ENCODE measurements at places on chromosomes 11 and 22.
A peak's percentile ranks its signal among the peaks of the same experiment; 100 is the strongest.

GRCh38 chr11:128116885-128117284, 470.5 kb downstream of the ETS1 start:
- H3K27ac ChIP-seq: no peak overlapping the region
- H3K36me3 ChIP-seq: no peaks in the 10 kb centered on the region
- no peak for DNase-seq
- H3K27me3 ChIP-seq: no peaks in the 10 kb centered on the region

- peak overlapping the region; percentile 99 for H3K27ac ChIP-seq
- DNase-seq: no peak
- H3K27me3 ChIP-seq: no peaks in the 10 kb centered on the region
These were observed 194 bp downstream of the SF1 start for GRCh38 chr11:64778223-64778472.

DNA sequence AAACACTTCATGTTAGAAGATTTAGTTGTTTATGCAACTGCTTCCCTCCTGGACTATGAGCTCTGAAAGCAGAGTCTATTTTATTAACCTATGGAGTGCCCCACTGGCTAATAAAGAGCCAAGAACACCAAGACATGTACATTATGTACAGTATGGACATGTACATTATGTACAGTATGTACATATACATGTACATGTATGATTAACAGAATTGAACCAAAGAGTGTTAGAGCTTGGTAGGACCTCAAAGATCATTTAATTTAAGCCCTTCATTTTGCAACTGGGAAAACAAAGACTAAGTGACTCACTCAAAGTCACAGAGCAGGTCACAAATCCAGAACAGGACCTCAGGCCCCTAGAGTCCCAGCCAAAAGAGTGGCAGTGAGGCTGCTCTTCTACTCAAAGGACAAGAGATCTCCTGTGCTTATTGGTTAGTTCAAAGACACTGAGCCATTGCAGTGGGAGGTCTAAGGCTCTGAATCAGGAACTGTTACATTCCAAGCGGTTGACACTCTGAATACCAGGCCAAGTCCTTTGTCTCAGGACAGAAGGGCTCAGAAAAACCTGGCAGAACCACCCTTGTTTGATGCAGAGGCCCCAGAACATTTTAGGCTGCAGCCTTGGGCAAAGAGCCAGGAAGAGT, 103.8 kb downstream of the FAM168A start:
- no peak overlapping the region for H3K27ac ChIP-seq
- DNase-seq: no peak
- no peak overlapping the region for H3K4me3 ChIP-seq

DNA sequence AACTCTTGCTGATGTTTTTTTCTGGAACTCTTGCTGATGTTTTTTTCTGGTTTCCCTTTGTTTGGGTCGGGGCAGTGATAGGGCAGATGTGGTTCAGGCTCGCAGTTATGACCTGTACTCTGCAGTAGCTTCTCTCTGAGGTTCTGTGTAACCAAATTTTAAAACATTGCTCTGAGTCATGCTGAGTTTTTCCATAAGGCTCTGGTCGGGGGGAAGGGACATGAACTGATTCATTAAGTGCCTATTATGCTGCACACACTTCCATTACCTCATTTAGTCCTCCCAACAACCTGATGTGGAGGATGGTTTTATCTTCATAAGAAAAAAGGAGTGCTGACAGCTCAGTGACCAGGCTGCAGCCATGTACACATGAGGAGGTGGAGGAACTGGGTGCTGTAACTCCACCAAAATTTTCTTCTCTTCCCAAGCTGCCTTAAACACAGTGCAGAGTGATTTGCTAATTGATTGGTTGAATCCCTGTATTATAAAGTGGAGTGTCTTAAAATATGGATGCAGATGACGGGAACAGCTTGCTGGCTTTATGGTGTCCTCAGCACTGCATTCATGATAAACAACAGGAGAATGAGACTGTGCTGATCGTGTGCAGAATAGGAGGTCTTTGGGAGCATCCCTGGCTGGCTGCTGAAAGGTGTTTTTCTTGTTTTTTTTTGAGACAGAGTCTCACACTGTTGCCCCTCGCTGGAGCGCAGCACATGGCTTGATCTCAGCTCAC, 19.1 kb downstream of the TNRC6B start:
- H3K36me3 ChIP-seq: no peaks in the 10 kb centered on the region
- H3K4me3 ChIP-seq: no peak overlapping the region
- H3K4me1 ChIP-seq: peaks cover 20% of the 10 kb centered on the region
- H3K27ac ChIP-seq: peak overlapping the region; percentile 65
- DNase-seq: no peak
- H3K27me3 ChIP-seq: no peaks in the 10 kb centered on the region

- H3K36me3 ChIP-seq: no peaks in the 10 kb centered on the region
- no peak overlapping the region for H3K27ac ChIP-seq
- H3K4me3 ChIP-seq: no peak overlapping the region
- H3K4me1 ChIP-seq: no peaks in the 10 kb centered on the region
These were observed 21.0 kb downstream of the OR5M11 start for GRCh38 chr11:56522008-56522407.

DNA sequence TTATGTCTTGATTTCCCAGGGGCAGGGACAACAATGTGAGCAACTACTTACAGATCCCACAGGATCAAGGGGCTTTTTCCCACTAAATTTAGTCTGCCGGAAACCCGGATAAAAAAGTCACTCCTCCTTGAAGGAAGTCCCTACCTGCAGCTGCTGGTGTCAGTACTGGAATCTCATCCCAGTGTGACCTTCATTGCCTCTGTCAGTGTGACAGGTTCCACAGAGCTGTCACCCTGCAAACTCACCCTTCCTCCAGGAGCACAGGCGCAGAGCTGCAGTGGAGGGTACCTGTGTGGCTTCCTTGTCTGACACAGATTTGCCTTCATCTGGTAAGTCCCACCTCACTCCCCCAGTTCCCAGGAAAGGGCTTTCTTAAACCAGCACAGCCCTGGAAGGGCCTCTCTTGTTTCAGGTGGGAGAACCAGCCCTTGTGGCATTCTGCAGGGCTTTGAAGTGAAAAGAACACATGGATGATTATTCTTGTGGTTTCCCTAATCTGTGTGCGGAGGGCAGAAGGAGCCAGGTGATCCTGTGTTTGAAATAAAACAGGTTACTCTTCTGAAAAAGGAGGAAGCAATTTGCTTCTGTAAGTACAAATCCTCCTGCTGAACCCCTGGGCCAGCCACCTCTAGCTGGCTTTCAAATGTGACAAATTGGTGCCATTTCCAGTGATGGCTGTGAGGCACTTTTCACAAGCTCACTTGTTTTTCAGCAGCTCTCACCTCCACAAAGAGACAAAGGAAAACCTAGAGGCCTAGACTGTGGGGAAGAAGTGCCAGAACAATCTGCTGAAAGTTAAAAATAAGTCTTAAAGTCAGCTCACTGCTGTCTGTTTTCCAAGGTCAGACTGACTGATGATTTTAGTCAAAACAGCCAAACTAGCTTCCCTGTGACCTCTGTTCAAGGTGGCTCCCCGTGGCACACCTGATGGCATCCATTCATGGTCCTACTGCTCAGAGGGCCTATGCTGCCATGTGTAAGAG, 9.2 kb upstream of the PRSS23 start:
- no peaks in the 10 kb centered on the region for H3K27me3 ChIP-seq
- no peak for DNase-seq

- no peaks in the 10 kb centered on the region for H3K27me3 ChIP-seq
- peaks cover 19% of the 10 kb centered on the region for H3K4me1 ChIP-seq
- peak overlapping the region; percentile 70 for H3K27ac ChIP-seq
- no peak for DNase-seq
These were observed 9.7 kb downstream of the ADAMTS8 start for GRCh38 chr11:130418756-130419155.

GRCh38 chr11:14223636-14224288, 135.2 kb downstream of the RRAS2 start:
- H3K27ac ChIP-seq: no peak overlapping the region
- peaks cover 12% of the 10 kb centered on the region for H3K4me1 ChIP-seq
- H3K4me3 ChIP-seq: no peak overlapping the region
- no peak for DNase-seq
- H3K36me3 ChIP-seq: no peaks in the 10 kb centered on the region

DNA sequence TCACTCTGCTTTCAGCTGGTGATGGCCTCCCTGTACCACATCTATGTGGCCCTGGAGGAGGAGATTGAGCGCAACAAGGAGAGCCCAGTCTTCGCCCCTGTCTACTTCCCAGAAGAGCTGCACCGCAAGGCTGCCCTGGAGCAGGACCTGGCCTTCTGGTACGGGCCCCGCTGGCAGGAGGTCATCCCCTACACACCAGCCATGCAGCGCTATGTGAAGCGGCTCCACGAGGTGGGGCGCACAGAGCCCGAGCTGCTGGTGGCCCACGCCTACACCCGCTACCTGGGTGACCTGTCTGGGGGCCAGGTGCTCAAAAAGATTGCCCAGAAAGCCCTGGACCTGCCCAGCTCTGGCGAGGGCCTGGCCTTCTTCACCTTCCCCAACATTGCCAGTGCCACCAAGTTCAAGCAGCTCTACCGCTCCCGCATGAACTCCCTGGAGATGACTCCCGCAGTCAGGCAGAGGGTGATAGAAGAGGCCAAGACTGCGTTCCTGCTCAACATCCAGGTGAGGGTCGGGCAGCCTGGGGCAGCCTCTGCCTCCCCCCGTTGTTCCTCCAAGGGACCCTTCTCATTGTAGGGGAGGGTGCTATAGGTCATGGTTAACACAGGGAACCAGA, 5.9 kb downstream of the HMOX1 start:
- DNase-seq: no peak
- no peaks in the 10 kb centered on the region for H3K27me3 ChIP-seq
- no peaks in the 10 kb centered on the region for H3K36me3 ChIP-seq
- H3K4me3 ChIP-seq: no peak overlapping the region

DNA sequence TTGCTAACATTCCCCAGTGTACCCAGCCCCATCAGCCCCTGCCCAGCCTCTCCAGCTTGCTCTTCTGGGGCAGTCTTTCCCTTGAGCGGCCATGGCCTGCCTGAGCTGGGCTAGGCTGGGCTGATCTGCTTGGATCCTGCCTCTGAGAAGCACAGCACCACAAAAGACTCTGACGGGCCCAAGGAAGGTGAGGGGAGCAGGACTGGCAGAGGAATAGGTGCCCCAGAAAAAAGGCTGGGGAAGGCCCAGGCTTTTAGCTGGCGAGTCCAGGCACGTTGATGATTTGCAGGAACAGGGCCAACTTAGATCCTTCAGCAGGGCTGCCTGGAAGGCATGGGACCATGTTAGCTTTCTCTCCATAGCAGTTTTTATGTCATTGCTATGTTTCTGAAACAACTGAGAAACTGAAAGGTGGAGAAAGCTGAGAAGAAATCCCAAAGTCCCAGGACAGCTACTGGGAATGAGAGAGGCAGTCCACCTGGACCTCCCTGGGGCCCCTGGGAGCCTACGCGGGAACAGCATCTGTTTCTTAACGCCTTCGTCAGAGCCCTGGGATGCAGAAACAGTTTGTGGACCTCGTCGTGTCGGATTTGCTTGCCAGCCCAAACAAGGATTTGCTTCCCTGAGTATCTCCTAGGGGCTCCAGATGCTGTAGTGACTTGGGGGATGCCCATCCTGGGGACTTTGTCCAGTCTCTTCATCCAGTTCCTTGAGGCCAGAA, 24.4 kb upstream of the FXYD6 start:
- H3K27me3 ChIP-seq: no peaks in the 10 kb centered on the region
- no peak overlapping the region for H3K4me3 ChIP-seq
- no peaks in the 10 kb centered on the region for H3K36me3 ChIP-seq
- H3K4me1 ChIP-seq: peaks cover 9% of the 10 kb centered on the region
- no peak for DNase-seq

DNA sequence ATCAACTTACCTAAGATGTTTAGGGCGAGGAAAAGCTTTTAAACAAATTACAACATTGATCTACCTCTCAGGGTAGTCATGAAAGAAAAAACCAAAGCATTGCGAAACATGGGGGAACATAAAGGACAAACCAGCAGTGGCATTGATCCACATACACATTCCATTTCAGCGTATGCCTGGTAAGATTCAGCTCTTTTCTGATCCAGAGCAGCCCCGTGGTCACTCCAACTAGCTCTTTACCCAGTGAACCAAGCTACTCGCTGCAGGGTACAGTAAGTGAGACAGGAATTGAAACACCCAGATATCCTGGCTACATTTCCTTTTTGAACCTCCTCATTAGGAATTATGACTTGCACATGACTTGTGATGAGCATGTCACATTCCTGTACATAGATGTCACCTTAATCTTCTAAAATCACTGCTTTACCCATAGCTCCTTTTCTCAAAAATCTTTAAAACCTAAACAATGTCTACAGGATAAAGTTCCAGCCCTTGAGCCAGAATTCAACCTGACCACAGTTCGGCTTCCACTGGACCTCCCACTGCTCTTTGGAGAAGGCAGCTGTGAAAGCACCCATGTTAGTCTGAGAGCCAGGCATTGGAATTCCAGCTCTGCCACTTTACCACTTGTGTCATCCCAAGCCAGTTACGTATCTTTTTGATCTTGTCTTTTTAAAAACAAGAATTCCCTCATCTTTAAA, 42.9 kb upstream of the AKIP1 start:
- peaks cover 7% of the 10 kb centered on the region for H3K27me3 ChIP-seq
- H3K4me3 ChIP-seq: no peak overlapping the region
- H3K4me1 ChIP-seq: peaks cover 36% of the 10 kb centered on the region
- DNase-seq: no peak
- H3K27ac ChIP-seq: peak overlapping the region; percentile 25

DNA sequence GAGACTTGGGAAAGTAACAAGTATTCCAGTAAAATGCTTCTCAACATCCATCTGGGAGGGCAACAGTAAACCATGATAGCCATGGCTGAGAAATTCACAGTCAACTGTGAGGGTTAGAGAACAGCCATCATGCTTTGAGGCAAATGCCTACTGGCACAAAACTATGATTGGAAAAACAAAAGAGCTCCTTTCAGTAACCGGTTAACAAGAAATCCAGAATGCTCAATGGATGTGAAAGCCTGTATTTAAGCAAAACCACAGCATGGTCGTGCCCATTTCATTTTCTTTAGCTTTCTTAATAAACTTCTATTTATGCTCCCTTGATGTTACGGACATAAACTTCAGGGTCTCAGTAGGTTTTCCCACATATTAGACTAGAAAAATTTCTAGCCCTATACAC, 139.5 kb downstream of the SOX6 start:
- no peak overlapping the region for H3K4me3 ChIP-seq
- no peak for DNase-seq
- H3K4me1 ChIP-seq: no peaks in the 10 kb centered on the region
- H3K36me3 ChIP-seq: no peaks in the 10 kb centered on the region
- H3K27ac ChIP-seq: no peak overlapping the region

GRCh38 chr11:47991266-47991830, 11.0 kb downstream of the PTPRJ start:
- DNase-seq: no peak
- no peaks in the 10 kb centered on the region for H3K27me3 ChIP-seq
- H3K27ac ChIP-seq: no peak overlapping the region

DNA sequence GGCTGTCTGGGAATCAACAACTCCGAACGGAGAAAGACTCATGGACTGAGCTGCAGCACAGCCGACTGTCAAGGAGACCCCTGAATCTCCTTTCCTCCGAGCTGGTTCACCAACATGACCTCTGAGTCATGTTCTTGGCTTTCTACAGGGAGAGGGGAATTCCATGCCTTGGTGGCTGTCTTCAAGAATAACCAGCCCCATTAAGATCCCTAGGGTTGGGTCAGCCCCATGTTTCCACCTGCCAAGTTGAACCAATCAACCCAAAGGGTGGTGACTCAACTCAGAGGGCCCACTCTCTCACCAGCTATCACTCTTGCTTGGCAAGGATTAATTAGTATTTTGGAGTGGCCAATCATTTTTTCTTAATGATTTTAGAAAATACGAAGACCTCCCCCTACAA, 28.3 kb upstream of the IGSF22 start:
- no peaks in the 10 kb centered on the region for H3K27me3 ChIP-seq
- no peak overlapping the region for H3K4me3 ChIP-seq
- DNase-seq: no peak
- peaks cover 13% of the 10 kb centered on the region for H3K4me1 ChIP-seq
- no peaks in the 10 kb centered on the region for H3K36me3 ChIP-seq

GRCh38 chr22:44453441-44454112, 44.5 kb downstream of the RTL6 start:
- no peaks in the 10 kb centered on the region for H3K36me3 ChIP-seq
- no peak overlapping the region for H3K27ac ChIP-seq
- H3K4me3 ChIP-seq: no peak overlapping the region

Data from esophagus squamous epithelium (tissue), 5 donors.